ENCODE measurements at places on chromosomes 4 and X. TPM values are rescaled to one million over a fixed set of nuclear protein-coding genes. Genes with fewer than 3 reads are reported as not detected.

The LPAR4 gene
- 3.2 TPM for total RNA-seq

The NOX1 gene
- total RNA-seq: not detected

DNA sequence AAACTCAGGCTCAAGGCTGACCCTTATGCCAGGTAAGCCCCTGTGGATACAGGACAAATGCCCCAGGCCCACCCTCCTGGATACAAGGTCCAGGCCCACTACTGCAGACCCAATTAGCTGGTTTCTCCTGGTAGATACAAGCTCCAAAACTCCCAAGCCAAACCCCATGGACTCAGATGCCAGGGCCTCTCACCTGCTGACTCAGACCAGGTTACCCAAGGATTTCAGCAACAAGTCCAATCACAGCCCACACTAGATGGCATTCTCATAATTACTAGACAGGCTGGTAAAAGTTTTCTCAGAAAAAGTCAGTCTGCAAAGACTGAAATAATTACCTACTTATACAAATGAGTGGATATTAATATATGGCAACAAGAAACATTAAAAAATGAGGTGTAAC lies 87.0 kb downstream of the KLF8 start:
- H3K4me3 ChIP-seq: no peak overlapping the region
- no peaks in the 10 kb centered on the region for H3K27me3 ChIP-seq
- no peaks in the 10 kb centered on the region for H3K4me1 ChIP-seq
- H3K27ac ChIP-seq: no peak overlapping the region
- DNase-seq: no peak

GRCh38 chr4:19266566-19266965 lies 985.1 kb upstream of the SLIT2 start:
- H3K27me3 ChIP-seq: no peaks in the 10 kb centered on the region
- no peaks in the 10 kb centered on the region for H3K36me3 ChIP-seq
- no peak overlapping the region for H3K27ac ChIP-seq
- no peaks in the 10 kb centered on the region for H3K4me1 ChIP-seq
- no peak overlapping the region for H3K4me3 ChIP-seq
- DNase-seq: no peak

DNA sequence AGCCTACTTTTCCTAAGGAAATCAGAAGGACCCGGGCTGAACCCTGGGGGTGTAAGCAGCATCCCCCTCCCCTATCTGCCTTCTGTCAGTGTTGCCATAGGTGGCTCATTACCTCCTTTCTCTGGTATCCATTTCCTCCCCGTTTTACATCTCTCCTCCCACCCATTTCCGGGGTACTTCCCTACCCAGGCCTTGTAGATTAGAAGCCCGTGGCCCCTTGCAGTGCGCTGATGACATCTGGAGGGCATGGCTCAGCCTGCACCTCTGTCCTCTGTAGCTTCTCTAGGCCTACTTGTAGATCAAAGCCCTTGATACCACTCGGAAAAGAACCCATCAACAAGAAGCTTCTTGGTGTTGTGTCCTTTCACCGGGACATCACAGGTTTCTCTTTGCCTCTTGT lies 71.8 kb downstream of the NBDY start:
- peaks cover 5% of the 10 kb centered on the region for H3K27me3 ChIP-seq
- no peak overlapping the region for H3K4me3 ChIP-seq
- DNase-seq: no peak
- peaks cover 1% of the 10 kb centered on the region for H3K4me1 ChIP-seq
- no peak overlapping the region for H3K27ac ChIP-seq
- H3K36me3 ChIP-seq: no peaks in the 10 kb centered on the region

GRCh38 chr4:27594922-27595321 lies 734.3 kb downstream of the STIM2 start:
- H3K27ac ChIP-seq: no peak overlapping the region
- no peaks in the 10 kb centered on the region for H3K4me1 ChIP-seq
- no peak for DNase-seq
- H3K4me3 ChIP-seq: no peak overlapping the region
- no peaks in the 10 kb centered on the region for H3K36me3 ChIP-seq

- H3K4me1 ChIP-seq: no peaks in the 10 kb centered on the region
- H3K27me3 ChIP-seq: no peaks in the 10 kb centered on the region
- H3K4me3 ChIP-seq: no peak overlapping the region
- no peak overlapping the region for H3K27ac ChIP-seq
These were observed 58.9 kb upstream of the RBM47 start for GRCh38 chr4:40688446-40689095.

DNA sequence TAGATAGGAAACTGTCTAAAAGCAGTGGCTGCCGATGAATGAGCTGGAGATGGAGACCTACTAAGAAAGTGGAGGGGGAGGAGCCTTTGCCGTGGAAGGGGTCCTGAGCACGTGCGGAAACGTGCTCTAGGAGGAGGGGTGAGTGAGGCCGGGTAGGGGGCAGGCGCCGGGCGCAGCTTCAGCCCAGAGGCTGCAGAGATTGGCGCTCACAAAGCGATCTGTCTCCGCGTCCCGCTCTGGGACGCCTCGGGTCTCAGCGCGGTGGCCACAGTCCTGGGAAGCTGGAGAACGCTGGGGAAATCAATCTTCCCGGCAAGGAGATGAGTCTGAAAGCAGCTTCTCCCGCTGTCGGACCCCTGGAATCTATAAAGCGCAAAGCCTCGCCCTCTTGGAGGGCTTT lies 444 bp upstream of the ARHGAP6 start:
- H3K4me3 ChIP-seq: peak overlapping the region; percentile 80
- H3K27ac ChIP-seq: no peak overlapping the region
- H3K36me3 ChIP-seq: no peaks in the 10 kb centered on the region
- H3K27me3 ChIP-seq: peaks cover 6% of the 10 kb centered on the region
- H3K4me1 ChIP-seq: no peaks in the 10 kb centered on the region

- peaks cover 12% of the 10 kb centered on the region for H3K4me1 ChIP-seq
- no peaks in the 10 kb centered on the region for H3K36me3 ChIP-seq
- H3K27ac ChIP-seq: no peak overlapping the region
- H3K4me3 ChIP-seq: no peak overlapping the region
These were observed 14.9 kb upstream of the CCNG2 start for GRCh38 chr4:77141964-77142645.

DNA sequence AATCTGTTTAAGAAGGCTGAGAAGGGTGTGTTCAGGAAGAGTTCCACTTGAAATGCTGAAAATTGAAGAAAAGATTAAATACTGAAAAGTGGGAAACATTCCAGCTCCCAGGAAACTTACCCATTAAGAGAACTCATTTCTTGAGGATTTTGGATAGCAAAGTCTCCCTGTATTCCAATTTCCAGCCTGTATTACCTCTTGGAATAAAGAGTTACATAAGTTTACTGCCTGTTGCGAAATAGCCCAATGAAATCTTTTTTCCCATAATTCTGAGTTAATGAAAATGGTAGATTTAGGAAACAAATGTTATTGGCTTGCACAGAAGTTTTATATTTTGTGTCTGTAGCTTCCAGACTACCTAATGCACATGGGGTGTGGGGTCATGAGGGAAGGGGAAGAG lies 12.0 kb downstream of the NHSL2 start:
- no peak overlapping the region for H3K27ac ChIP-seq
- H3K4me1 ChIP-seq: peaks cover 20% of the 10 kb centered on the region
- no peaks in the 10 kb centered on the region for H3K27me3 ChIP-seq
- DNase-seq: no peak

All from glutamatergic neuron (in vitro differentiated cells).